Fibroblast of lung (primary cell): ENCODE measurements at places on chromosomes 2 and 18. TPM values are rescaled to one million over a fixed set of nuclear protein-coding genes. Genes with fewer than 3 reads are reported as not detected.

The FBXO48 gene
- 0.26 and 0.33 TPM in 2 replicates for total RNA-seq

The TMEFF2 gene
- total RNA-seq, result 0.26 and 0.33 TPM in 2 replicates

The ACAA2 gene
- total RNA-seq, result 38.5 and 51.6 TPM in 2 replicates

The CKAP2L gene
- 0.26 and 3.0 TPM in 2 replicates for total RNA-seq

The CFAP53 gene
- 0.99 and 1.0 TPM in 2 replicates for total RNA-seq

The LRRC30 gene
- not detected in 2 replicates for total RNA-seq

The DNAJC10 gene
- total RNA-seq, result 70.1 and 102 TPM in 2 replicates

The CD302 gene
- 9.4 and 15.9 TPM in 2 replicates for total RNA-seq

The MOCOS gene
- total RNA-seq, result 9.0 and 13.9 TPM in 2 replicates

The METAP1D gene
- 6.8 and 10.0 TPM in 2 replicates for total RNA-seq

The NABP1 gene
- 77.8 and 117 TPM in 2 replicates for total RNA-seq

The SERPINB12 gene
- total RNA-seq, result not detected in 2 replicates

The ALPI gene
- total RNA-seq, result not detected in 2 replicates

The DNER gene
- total RNA-seq, result 0.26 and 0.33 TPM in 2 replicates

The TWSG1 gene
- 170 and 216 TPM in 2 replicates for total RNA-seq

The KIAA2012 gene
- total RNA-seq, result under 0.01 TPM in 1 of 2 replicates, not detected in the other

The MAPK4 gene
- under 0.01 TPM in 1 of 2 replicates, not detected in the other for total RNA-seq

The PIEZO2 gene
- total RNA-seq, result 6.6 and 32.9 TPM in 2 replicates

The VIT gene
- 0.17 and 0.77 TPM in 2 replicates for total RNA-seq

The UGT1A5 gene
- not detected in 2 replicates for total RNA-seq

The CYRIA gene
- 7.4 and 10.2 TPM in 2 replicates for total RNA-seq
